Left ventricle myocardium inferior (tissue), 1 donor: ENCODE measurements at places on chromosomes 3 and 15. TPM values are rescaled to one million over a fixed set of nuclear protein-coding genes. Genes with fewer than 3 reads are reported as not detected.

GRCh38 chr15:48541341-48542278 is 103.9 kb downstream of the FBN1 start:
- no peaks in the 10 kb centered on the region for H3K27me3 ChIP-seq
- H3K4me1 ChIP-seq = peaks cover 41% of the 10 kb centered on the region
- no peaks in the 10 kb centered on the region for H3K36me3 ChIP-seq

- peaks cover 80% of the 10 kb centered on the region for H3K4me1 ChIP-seq
- DNase-seq = no peak
- peak overlapping the region; percentile 95 for H3K27ac ChIP-seq
- H3K27me3 ChIP-seq = no peaks in the 10 kb centered on the region
- no peak overlapping the region for H3K4me3 ChIP-seq
Observed at GRCh38 chr15:77493324-77493907, 72.7 kb downstream of the HMG20A start.

GRCh38 chr3:178663201-178663934 is 127.1 kb downstream of the KCNMB2 start:
- DNase-seq = no peak
- peak overlapping the region; percentile 73 for H3K27ac ChIP-seq
- H3K27me3 ChIP-seq = no peaks in the 10 kb centered on the region
- H3K36me3 ChIP-seq = no peaks in the 10 kb centered on the region
- no peak overlapping the region for H3K4me3 ChIP-seq

- no peak overlapping the region for H3K27ac ChIP-seq
- DNase-seq = no peak
- no peak overlapping the region for H3K4me3 ChIP-seq
- no peaks in the 10 kb centered on the region for H3K4me1 ChIP-seq
Observed at GRCh38 chr3:7421065-7421464, 560.1 kb downstream of the GRM7 start.

- no peaks in the 10 kb centered on the region for H3K4me1 ChIP-seq
- H3K36me3 ChIP-seq = no peaks in the 10 kb centered on the region
- H3K4me3 ChIP-seq = no peak overlapping the region
Observed at GRCh38 chr15:42136513-42136912, 19.9 kb downstream of the PLA2G4F start.

DNA sequence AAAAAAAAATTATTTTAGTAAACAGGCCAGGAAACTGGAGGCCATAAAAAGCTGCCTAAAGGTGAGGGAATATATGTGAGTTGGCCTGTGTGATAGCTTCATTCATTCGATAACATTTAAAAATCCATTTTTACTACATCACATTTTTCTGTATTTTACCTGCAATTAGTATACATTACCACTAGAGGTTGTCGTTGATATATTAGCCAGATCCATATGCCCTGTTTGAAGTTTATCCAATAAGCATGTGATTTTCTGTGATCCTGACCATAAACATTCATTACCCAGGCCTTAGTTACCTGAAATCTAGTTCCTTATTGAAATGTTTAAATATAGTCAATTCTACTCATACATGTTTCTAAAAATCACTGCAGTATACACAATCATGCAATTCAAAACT is 71.4 kb downstream of the ARNT2 start:
- no peak overlapping the region for H3K27ac ChIP-seq
- H3K4me3 ChIP-seq = no peak overlapping the region
- H3K4me1 ChIP-seq = peaks cover 20% of the 10 kb centered on the region
- H3K27me3 ChIP-seq = no peaks in the 10 kb centered on the region
- H3K36me3 ChIP-seq = peaks cover 17% of the 10 kb centered on the region
- no peak for DNase-seq

GRCh38 chr3:132569153-132569552 is 27.9 kb upstream of the ACKR4 start:
- H3K4me3 ChIP-seq = no peak overlapping the region
- no peaks in the 10 kb centered on the region for H3K4me1 ChIP-seq
- H3K27me3 ChIP-seq = no peaks in the 10 kb centered on the region
- H3K36me3 ChIP-seq = peaks cover 24% of the 10 kb centered on the region
- peak overlapping the region; percentile 41 for H3K27ac ChIP-seq
- no peak for DNase-seq

DNA sequence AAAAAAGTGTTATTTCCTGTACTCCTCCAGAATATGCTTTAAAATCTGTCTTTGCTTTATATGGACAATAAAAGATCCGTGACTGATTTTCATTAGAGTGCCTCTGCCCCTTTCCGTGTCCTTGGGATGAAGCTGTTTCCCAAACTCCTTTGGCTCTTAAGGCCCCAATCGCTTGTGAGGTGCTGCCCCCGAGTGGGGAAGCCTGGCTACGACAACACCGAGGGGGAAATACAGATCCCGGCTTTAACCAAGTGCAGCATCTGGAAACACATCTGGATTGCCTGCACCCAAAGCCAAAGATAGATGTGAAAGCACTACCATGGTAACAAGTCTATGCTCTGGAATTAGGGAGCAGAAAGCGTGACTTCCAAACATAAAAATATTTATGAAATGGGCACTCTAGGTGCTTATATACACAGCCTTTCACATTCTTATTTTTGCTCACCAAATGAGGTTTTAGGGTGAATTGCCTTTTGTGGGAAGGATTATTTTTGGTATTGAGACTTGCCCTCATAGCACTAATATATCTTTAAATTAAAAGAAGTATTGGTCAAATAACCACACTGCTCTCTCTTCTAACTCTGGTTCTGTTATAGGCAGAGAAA is 40.6 kb upstream of the ADCY5 start:
- peak overlapping the region; percentile 72 for H3K27ac ChIP-seq
- peaks cover 53% of the 10 kb centered on the region for H3K4me1 ChIP-seq
- peak; percentile 73 for DNase-seq
- peaks cover 5% of the 10 kb centered on the region for H3K36me3 ChIP-seq
- no peaks in the 10 kb centered on the region for H3K27me3 ChIP-seq

DNA sequence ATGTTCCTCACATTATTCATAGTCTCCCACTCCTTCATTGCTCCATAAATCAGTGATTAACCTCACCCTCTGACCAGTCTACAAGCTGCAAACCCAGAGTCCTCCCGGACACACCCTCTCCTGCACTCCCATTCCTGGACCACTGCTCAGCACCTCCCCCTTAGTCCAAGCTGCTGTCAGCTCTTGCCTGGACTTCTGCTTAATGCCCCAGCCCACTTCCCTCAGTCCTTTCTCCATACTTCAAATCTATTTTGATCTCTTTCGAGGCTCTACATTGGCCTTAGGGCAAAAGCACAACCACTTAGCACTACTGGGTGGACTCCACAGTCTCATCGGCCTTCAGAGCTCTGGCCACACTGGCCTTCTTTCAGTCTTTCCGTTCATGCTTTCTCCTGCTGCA is 79.4 kb upstream of the FAM98B start:
- no peak overlapping the region for H3K4me3 ChIP-seq
- H3K4me1 ChIP-seq = peaks cover 54% of the 10 kb centered on the region
- DNase-seq = peak; percentile 16
- H3K27ac ChIP-seq = peak overlapping the region; percentile 74

DNA sequence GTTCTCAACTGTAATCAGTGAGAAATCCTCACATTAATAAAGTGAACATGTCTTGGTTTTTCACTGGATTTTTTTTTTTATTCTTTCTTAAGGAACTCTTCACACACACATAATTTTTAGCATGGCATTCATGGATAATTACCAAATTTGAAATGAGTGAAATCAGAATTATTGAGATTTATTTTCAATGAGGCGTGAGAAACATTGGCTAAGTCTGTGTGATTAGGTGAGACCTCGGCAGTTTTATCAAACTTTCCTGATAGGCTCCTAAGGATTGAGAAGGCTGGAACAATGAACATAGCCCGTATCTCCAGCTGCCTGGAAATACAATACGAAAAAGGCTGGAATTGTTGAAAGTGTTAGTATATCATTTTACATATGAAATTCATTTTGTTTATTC is 35.5 kb downstream of the MDFIC2 start:
- DNase-seq = no peak
- H3K4me1 ChIP-seq = no peaks in the 10 kb centered on the region
- no peak overlapping the region for H3K4me3 ChIP-seq
- H3K27ac ChIP-seq = no peak overlapping the region
- no peaks in the 10 kb centered on the region for H3K36me3 ChIP-seq

- H3K4me3 ChIP-seq = no peak overlapping the region
- DNase-seq = no peak
- no peaks in the 10 kb centered on the region for H3K4me1 ChIP-seq
- H3K27ac ChIP-seq = no peak overlapping the region
- H3K36me3 ChIP-seq = no peaks in the 10 kb centered on the region
Observed at GRCh38 chr3:110808630-110809029, 263.0 kb upstream of the NECTIN3 start.

- H3K4me1 ChIP-seq = no peaks in the 10 kb centered on the region
- no peaks in the 10 kb centered on the region for H3K36me3 ChIP-seq
- H3K27me3 ChIP-seq = peaks cover 42% of the 10 kb centered on the region
- H3K27ac ChIP-seq = no peak overlapping the region
Observed at GRCh38 chr3:15152184-15152583, 53.2 kb upstream of the RBSN start.

GRCh38 chr3:23288286-23288685 is 85.2 kb downstream of the UBE2E2 start:
- no peaks in the 10 kb centered on the region for H3K36me3 ChIP-seq
- no peaks in the 10 kb centered on the region for H3K4me1 ChIP-seq
- no peak overlapping the region for H3K27ac ChIP-seq
- DNase-seq = no peak

- no peaks in the 10 kb centered on the region for H3K36me3 ChIP-seq
- no peak for DNase-seq
- H3K27ac ChIP-seq = no peak overlapping the region
- no peak overlapping the region for H3K4me3 ChIP-seq
Observed at GRCh38 chr3:46031747-46032146, 4.5 kb upstream of the XCR1 start.

DNA sequence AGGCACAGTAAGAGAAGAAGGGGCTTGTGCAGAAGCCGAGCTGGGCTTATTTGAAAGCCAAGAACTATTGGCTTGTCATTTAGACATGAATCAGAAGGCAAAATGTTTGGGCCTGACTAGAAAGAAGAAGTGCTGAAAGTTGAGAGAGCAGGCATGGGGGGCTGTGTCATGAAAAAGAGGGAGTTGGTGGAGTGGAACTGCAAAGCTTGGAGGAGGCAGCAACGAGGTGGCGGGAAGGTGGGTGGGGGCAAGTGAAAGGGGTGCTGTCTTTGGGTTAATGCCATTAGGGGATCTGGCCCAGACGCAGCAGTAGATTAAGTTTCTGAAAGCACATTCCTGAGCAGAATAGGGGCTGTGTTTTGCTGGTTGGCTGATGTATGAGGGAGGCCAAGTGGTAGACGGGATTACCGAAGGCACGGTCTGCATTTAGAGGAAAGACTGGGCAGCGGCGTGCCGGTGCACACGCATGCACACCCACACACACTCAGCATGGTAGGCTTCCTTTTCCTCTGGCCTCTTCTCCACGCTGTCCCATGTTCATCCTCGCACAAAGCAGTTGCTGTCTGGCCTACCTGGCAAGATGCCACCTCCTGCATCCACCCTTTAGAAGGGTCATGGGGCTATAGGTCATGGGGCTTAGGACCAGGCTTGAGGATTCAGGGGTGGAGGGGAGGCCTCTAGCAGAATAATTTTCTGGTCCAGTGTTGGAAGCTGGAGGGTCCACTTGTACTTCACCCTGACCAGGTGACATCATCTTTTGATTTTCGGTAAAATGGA is 43.0 kb downstream of the BOC start:
- DNase-seq = no peak
- H3K36me3 ChIP-seq = no peaks in the 10 kb centered on the region
- peak overlapping the region; percentile 42 for H3K27ac ChIP-seq
- H3K4me3 ChIP-seq = no peak overlapping the region
- peaks cover 13% of the 10 kb centered on the region for H3K4me1 ChIP-seq

The AGTR1 gene
- 1.2 TPM for total RNA-seq

The NXPE3 gene
- 47.9 TPM for total RNA-seq

The CSNK1G1 gene
- 6.3 TPM for total RNA-seq

The GRM7 gene
- total RNA-seq = not detected

The GABRR3 gene
- total RNA-seq = not detected

The LIPH gene
- 0.44 TPM for total RNA-seq

The FNDC3B gene
- total RNA-seq = 75.7 TPM
